Activated T-helper 1 cell treated with Interleukin-2 at 50 U/mL for 16 hours (primary cell): ENCODE measurements at places on chromosomes 1 and 21.

DNA sequence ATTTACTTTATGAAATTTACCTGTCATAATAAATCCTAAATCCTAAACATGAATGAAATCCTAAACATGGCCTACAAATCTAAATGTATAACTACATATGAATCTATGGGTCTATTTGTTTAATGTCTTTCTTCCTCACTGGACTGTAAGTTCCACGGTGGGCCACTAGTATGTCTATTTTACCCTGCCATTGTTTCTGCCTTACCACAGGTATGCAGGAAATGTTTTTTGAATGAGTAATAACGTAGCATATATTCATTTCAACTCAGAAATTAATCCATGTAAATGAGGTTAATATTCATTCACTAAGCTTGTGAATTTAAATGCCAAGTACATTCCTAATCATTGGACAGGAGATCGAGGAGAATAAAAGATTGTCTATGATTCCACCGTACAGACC lies 35.3 kb downstream of the B3GALNT2 start:
- no peak for DNase-seq

DNA sequence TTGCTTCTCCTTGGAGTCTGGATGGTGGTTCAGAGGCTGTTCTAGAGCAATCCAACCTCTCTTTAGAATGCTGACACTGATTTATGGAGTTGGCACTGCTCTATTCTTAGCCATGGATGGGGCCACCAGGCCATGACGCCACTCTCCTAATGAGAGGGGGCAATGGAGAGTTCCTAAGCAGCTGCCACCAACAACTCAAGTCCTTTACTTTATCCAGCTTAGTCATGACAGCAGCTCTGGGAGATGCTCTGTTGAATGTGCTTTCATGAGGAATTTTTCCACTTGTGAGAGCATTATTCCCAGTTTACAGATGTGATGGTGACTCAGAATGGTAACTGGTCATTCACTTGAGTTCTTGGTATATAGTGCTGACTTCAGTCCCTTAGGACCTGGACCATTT lies 366.3 kb downstream of the HHAT start:
- DNase-seq, result no peak

DNA sequence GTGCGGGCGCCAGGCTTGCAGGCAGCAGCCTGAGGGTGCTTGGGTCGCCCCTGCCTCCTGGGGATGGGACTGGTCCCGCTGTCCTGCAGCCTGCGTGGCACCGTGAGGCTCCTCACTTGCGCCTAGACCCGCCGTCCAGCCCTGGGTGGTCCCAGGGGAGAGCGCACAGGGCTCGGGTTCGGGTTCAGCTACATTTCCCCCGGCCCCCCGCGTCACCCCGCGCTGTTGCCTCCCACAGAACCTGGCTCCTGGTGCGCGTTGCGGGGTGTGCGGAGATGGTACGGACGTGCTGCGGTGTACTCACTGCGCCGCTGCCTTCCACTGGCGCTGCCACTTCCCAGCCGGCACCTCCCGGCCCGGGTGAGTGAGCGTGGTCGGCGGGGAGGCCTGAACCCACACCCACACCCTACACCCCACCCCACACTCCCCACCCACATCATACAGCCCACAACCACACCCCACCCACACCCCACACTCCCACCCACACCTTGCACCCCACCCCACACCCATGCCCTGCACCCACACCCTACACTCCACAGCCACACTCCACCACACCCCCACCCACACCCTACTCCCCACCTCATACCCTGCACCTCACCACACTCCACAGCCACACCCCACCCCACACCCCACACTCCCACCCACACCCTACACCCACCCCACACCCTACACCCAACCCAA lies 6.2 kb upstream of the PFKL start:
- DNase-seq, result no peak

GRCh38 chr1:60213253-60213652 lies 139.7 kb upstream of the C1orf87 start:
- DNase-seq, result no peak

- no peak for DNase-seq
Observed at GRCh38 chr1:36440646-36441045, 9.6 kb downstream of the OSCP1 start.

DNA sequence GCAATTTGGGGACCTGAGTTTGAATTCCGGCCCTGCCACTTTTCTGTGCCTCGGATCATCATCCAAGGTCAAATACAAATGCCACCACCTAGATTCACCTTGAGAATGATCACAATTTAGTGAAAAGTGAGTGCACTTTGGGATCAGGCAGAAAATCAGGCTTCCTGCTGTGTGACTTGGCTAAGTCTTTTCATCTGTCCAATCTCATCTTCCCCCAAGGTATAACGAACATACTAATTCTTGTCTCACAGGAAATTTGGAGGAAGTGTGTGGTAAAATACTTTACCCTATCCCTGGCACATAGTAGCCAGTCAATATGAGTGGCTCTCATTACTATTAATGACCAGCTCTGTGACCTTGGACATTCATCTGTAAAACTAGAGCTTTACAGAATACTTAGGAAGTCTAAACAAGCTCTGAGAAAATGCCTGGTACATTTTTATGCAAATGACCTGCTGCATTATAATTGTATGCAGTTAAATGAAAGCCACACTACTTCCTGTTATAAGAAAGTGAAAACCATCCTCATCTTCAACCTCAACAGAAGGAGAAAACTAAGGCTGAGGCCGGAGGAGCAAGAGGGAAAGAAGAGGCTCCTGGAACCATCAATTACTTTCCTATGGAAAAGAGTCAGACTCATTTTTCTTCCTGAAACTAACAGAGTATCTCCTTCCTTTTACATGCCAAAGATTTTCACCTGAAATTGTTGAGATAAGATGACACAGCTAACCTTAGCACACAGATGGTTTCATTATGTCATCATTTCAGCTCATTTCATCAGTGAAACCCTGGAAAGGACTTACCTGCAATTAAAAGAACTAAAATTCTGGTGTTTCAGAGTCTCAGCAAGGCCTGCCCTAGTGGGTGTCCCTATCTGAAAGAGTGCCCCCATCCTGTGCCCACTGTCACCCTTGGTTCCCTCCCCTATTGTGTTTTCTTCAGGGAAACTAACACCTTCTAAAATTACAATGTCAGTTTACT lies 32.6 kb upstream of the RGS8 start:
- DNase-seq, result no peak

DNA sequence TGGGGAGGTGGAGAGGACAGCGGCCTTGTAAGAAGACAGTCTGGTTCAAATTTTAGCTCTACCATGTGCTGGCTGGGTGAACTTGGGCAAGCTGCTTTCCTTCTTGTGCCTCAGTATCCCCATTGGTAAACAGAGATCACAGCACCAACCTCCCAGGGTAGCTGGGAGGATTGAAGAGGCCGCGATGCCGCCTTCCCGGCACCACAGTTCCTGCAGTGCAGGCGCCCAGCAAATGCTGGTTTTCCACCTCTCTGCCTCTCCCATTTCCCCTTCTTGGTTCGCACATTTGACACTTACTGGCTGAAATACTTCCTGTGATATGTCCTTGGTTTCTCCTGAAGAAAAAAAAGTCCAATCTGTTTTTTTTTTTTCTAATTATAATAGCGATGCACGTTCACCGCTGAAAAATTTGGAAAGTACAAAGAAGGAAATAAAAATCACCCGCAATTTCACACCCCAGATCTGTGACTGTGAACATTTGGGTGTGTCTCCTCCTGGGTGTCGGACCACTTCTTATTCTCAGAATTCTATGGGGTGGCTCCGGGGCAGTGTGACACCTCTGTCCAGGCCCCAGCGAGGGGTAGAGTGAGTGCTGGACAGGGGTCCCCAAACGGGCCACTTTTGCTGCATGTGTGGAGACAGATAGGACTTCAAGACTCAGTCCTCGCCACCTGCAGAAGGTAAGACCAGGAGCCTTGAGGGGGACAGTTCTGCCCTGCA lies 73.1 kb downstream of the RUNX3 start:
- no peak for DNase-seq

DNA sequence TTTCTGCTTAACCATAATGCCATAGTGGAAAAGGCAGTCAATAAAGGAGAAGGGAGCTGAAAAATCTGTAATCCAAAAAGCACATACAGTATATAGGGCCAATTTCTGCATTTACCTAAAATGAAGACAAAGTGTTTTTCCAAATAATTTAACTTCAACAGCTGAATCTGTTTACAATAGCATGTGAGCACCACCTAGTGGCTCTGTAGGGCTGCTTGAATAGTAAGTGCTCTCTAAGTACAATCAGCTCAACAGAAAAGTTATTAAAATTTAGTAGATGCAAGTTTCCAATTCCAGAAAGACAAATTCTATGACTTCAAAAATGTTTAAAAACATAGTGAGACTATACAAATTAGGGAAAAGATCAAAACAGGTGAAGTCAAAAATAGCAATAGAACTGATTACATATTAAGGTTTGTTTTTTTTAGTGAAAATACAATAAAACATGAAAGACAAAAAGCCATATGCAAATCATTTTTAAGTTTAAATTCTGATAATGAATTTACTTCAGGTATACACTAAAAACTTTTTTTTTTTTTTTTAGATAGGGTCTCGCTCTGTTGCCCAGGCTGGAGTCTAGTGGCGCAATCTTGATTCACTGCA lies 220.0 kb downstream of the SETD4 start:
- no peak for DNase-seq

GRCh38 chr1:210200124-210200736 lies 32.4 kb upstream of the SERTAD4 start:
- no peak for DNase-seq

- DNase-seq, result no peak
Observed at GRCh38 chr1:19448491-19449439, 36.6 kb downstream of the CAPZB start.

DNA sequence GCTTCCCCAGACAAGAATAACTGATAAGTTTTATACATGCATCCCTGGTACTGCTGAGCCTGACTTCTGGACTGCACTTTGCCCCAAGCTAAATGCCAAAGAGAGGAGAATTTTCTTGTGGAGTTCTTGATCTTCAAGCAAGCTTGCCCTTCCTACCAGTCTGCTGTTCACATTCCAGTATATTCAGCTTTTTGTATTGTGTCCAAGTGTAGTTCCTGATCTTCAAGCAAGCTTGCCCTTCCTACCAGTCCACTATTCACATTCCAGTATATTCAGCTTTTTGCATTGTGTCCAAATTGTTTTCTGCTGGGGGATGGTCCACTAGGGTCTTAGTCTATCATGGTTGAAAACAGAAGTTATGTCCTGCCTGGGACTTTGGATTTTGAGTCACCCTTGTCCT lies 894 bp upstream of the TSEN15 start:
- no peak for DNase-seq

GRCh38 chr1:100038660-100039287 lies 69.0 kb downstream of the SLC35A3 start:
- peak; percentile 49 for DNase-seq

GRCh38 chr21:34619841-34620665 lies 5.1 kb upstream of the RCAN1 start:
- no peak for DNase-seq

- DNase-seq, result peak; percentile 25
Observed at GRCh38 chr21:41369920-41370839, 8.4 kb downstream of the MX2 start.

DNA sequence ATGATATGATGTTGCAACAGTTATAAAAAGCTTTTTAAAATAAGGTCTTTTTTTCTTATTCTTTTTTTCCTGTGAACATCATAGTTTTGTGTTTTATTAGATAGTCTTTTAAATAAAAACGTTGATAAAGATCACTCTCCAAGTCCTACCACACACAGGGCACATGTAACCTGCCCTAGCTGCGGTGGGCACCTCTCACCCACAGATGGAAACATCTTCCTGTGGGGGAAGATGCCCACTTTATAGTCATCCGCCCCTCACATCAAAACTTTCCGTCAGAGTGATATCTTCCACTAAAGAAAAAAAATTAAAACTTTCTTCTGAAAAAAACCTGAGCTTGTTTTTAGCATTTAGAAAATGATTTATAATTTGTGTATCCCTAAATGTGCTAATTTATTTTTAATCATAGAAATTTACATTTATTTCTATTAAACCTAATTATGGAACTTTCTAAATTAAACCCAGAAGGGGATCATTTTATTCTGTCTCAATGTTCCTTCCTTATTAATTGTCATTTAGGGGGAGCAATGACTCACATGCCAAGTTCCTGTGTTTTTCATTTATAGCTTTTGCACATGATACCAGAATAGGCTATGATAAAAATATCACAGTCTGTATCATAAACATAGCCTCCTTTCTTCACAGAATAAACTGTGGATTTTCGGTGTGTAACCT lies 24.7 kb downstream of the TNFRSF9 start:
- DNase-seq, result no peak

GRCh38 chr1:230972855-230973271 lies 5.8 kb downstream of the TTC13 start:
- DNase-seq, result peak; percentile 44

DNA sequence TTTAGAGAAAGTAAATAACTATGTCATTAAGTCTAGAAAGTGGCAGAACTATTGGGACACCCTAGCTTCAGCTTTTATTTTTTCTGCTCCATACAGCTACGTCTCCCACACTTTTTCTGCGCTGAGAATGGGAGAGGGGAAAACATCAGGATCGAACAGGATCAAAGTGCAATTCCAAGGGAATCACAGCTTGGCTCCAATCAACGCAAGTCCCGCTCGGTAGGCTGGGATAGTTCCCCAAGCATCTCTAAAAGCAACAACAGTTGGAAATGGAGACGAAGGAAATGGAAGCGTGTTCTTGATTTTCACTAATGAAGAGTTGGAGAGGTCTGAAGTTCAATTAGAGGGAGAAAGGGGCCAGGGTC lies 536 bp downstream of the HMGCL start:
- DNase-seq, result no peak

DNA sequence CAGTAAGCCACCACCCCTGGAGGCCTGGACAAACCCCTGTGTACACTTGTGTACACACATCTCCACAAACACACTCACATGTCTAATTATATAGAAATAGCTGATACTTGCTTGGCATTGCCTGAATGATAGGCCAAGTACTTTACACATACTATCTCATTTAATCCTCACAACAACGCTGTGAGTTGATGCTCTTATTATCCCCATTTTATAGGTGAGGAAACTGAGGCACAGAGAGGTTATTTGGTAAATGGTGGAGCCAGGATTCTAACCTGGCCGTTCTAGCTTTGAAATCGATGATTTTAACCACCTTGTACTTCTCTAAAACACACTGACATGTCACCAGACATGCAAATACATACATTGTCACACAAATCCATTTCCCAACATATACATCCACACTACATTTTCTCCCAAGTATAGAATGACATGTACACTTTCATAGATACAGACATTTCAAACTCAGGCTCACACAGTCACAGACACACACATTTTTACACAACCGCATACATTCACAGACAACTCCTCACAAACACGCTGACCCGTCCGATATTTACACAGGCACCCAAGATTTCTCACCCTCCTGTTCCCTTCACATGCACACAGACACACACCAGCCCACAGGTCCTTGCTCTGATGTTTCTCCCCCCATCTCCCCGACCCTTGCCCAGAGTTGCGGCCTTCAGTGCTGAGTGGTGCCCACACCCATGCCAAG lies 3.2 kb downstream of the ARHGEF19 start:
- no peak for DNase-seq

GRCh38 chr1:154371436-154371835 lies 33.7 kb upstream of the IL6R start:
- no peak for DNase-seq

GRCh38 chr1:211900441-211900840 lies 69.9 kb upstream of the LPGAT1 start:
- DNase-seq, result no peak
